Stimulated activated CD8-positive, alpha-beta memory T cell treated with anti-CD3 and anti-CD28 coated beads, Interleukin-2, amount 100 ng/mL, for 1 hour (primary cell): ENCODE measurements at places on chromosomes 16 and 17.

DNA sequence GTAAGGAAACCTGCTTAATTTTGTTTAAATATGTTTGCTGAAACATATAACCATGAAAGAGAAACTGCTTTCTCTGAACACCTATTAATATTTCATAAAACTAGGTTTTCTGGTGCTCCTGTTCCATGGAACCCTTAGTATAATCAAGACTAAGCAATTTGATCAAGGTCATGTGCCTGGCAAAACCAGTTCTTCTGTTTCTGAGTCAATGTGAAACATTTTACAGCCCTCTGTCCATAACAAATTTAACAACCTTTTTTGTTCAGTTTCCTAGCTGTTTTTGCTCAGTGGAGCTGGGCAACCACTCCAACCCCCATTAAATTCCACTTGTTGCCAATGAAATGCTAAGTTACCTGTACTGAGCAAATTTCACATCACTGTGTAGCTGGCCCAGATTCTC lies 344.0 kb downstream of the CA10 start:
- DNase-seq: no peak

DNA sequence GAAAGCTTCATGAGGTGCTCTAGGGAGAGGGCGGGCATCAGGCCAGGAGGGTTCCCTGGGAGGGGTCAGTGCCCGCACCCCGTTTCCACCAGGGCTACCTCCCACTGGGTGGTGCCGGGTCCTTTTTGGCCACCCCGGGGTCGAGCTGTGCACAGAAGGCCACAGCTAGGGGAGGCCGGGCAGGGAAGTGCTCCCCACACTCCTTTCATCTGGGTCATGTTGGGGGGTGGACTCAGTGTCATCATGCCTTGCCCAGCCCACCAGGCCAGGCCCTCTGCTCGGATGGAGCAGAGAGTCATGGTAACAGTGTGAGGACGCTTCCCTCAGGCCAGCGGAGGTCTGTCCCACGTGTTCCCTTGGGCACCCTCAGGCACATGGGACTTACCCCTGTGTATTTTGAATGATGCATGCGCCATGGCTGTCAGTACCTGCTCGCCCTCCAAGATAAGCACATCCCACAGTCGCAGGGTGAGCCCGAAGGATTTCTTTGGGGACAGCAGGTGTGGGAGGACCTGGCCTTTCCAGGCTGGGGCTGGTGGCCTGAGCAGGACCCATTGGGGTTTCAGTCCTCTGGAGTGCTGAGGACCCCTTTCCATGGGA lies 46.4 kb downstream of the TNFRSF13B start:
- DNase-seq: no peak

DNA sequence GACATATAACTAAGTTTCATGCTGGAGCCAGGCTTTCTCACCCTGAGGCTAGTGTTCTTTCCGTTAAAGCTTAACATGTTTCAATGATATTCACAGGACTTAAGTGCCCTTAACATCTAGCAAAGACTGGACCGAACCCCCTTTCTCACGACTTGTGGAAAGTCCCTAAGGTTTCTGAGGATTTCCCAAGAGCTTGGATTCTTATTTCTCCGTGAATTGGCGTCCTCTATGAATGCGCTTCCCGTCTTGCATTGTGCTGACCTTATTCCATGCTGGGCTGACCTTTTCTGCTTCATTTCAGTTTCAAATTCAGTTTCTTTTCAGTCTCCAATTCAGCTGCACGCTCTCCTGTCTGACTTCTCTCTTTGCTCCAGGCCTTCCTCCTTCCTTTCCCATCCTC lies 206.4 kb downstream of the HS3ST3A1 start:
- no peak for DNase-seq

DNA sequence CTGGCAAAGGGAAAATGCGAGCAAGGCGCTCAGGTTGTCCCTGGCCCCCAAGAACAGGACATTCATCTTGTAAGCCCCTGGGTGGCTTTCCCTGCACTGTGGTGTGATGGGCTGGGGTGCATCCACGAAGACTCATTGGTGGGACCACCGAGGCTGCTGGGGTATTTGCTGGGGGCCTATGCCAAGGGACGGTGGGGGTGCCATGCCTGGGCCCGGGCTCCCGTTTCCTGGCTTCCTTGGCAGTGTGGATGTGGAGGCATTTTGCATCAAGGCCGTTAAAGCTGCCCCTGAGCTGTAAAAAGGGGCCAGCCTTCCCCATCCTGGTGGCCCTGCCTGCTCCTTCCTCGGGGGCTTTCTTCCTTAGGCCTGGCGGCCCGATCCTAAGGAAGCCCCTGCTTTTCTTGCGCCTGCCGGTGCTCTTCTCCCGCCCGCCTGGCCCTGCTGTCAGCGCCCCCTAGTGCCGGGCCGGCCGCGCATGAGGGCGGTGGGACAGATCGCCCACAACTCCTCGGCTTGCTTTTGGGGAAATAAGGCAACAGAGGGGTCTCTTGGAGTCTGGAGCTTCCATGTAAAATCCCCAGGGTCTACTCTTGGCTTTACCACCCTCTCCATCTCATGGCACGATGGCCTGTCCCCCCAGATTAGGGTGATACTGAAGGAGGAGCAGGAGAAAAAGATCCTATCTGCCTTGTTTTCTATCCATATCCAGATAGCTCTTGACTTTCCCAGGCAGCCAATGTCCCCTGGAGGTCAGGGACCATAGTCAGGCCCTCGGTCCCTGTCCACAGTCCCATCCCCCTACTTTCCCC lies 9.8 kb upstream of the TBX2 start:
- no peak for DNase-seq

- no peak for DNase-seq
Observed at GRCh38 chr17:74027444-74027843, 176.0 kb upstream of the RPL38 start.

DNA sequence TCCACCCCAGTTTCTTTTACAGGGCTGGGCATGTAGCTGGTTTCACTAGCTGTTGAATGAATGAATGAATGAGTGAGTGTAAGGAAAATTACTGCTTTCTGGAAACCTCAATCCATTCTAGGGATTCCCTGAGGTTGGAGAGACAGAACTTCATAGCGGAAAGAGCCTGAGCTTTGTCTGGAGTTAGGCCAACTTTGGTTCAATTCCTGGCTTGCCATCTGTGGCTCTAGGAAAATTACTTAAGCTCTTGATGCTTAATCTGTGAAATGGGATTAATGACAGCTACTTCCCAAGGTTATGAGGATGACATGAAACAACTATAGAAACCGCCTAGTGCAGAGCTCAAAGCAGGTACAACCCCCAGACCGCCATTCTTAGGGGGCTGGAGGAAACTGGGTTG lies 76.3 kb upstream of the AXIN2 start:
- DNase-seq: no peak
